NCI-H2081 (cell line): ENCODE measurements at places on chromosomes 1 and 21.
A peak's percentile ranks its signal among the peaks of the same experiment; 100 is the strongest.

DNA sequence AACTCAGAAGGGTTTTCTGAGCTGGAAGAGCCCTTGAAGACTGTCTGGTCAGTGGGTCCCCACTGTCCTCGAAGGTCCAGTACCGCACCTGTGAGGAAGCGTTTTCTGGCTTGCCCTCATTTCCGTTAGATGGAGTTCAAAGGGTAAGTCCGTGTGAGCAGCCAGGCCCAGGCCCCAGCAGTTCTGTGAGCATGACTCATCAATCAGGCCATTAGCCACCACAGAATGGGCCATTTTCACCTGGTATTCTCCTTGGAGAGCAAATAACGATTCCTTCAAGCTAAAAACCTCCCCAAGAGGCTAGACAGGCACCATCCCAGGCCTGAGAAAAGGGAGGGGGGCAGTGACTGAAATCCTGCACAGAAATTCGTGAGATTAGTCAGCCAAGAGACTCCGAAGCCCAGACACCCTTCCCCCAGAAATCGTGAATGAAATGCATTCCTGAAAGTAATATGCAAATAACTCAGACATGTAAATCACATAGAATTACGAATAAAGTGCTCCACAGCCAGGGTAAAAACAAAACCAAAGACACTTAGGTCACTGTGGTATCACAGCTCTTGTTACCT lies 66.0 kb downstream of the BCAR3 start:
- no peak for DNase-seq

GRCh38 chr1:163275222-163275621 lies 46.5 kb upstream of the NUF2 start:
- no peak for DNase-seq

GRCh38 chr1:21351901-21352300 lies 61.6 kb upstream of the ECE1 start:
- no peak for DNase-seq

- DNase-seq, result no peak
These were observed 72.2 kb downstream of the C21orf91 start for GRCh38 chr21:17746920-17747319.

DNA sequence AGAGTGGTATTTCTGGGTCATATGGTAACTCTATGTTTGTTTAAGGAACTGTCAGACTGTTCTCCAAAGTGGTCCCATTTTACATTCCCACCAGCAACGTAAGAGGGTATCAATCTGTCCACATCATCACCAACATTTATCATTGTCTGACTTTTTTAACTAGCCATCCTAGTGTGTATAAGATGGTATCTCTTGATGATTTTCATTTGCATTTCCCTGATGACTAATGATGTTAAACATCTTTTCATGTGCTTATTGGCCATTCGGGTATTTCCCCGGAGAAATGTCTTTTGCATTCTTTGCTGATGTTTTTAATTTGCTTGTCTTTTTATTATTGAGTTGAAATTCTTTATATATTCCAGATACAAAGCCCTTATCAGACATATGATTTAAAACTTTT lies 370.1 kb upstream of the NR5A2 start:
- DNase-seq, result no peak

DNA sequence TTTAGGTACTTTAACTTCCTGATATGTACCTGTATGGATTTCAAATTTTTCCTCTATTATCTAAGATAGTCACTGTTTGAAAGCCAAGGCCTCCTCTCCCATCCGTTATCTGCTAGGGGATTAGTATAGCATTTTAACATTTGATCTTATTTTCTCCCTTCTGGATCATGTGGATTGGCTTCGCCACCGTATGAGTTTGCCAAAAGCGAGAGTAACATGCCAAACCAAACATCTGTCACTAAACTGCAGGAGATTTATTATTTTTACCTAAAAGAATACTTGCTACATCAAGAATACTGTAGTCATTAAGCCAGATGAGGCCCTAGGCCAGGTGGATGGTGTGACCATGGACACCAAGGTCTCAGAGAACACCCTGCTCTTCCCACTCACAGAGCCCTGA lies 28.5 kb upstream of the EEIG2 start:
- no peak for DNase-seq

DNA sequence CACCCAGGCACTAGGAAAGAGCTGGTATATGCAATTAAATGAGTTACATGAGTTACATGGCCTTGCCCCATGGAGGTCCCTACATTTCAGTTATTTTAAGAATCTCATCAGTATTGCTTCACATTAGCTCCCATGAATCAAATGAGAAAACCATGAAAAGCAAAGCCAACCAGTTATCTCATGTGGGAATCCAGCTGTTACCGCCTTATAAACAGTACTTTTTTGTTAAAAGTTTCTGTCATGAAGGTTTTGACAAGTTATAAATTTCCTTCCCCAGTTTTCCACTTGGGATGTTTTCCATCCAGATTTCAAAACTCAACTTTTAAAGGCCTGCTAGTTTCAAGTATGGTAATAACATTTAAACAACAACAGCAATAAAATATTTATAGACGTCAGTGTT lies 544.8 kb downstream of the NUF2 start:
- no peak for DNase-seq

GRCh38 chr1:13546791-13547190 lies 33.0 kb upstream of the LRRC38 start:
- DNase-seq, result no peak

DNA sequence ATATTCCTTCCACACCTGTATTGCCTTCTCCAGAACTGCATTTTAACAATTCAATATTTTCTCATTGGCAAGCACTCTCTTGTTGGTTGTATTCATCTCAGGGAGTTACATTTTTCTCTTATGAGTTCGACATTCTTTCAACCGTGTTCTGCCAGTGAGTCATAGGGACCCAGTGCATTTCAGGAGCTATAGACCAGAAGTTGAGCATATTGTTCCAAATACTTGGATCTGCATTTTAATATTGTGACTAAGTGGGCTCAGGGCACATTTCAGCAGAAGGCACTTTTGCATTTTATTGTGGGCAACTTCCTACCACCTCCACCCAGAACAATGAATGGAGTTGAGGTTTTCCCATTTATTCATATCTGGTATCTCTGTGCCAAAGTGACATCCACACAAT lies 132.8 kb downstream of the TNFSF18 start:
- DNase-seq, result no peak

DNA sequence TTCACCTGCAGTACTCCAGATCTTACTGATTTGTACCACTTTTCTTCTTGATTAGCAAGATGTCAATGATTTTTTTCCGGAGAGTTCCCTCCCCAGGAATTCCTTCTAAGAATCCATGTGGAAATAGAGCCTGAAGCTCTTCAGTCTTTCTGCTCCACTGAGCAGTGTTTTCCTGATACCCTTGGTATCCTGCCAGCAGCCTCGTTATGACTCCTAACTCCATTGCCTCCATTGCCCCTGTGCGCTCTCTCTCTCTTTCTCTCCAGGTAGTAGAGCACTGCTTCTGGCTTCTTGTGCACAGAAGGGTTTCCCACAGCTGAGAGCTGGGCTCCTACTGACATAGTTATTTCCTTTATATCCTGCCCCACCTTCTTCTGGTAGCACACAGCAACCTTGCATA lies 12.2 kb downstream of the UBE2U start:
- peak; percentile 9 for DNase-seq

DNA sequence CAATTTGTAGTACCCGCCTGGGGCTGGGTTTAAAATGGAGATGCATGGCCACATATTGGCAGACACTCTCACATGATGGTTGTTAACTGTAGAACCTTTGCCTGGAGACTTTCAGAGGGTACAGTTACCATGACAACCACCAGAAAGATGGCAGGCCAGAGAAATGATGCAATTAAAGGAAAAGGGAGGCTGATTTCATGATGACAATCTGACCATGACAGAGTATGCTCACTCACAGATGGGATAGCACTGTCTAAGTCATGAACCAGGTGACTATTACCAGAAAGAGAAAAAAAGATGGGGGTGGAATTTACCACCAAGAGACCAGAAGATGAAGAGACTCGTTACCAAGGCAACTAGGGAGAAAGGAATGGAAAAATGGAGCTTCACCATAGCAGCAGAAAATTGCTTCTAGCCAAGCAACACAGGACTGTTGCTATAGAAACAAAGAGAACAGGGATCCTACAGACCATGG lies 3.5 kb upstream of the TRIT1 start:
- no peak for DNase-seq

GRCh38 chr1:21297975-21298374 lies 7.7 kb upstream of the ECE1 start:
- no peak for DNase-seq

DNA sequence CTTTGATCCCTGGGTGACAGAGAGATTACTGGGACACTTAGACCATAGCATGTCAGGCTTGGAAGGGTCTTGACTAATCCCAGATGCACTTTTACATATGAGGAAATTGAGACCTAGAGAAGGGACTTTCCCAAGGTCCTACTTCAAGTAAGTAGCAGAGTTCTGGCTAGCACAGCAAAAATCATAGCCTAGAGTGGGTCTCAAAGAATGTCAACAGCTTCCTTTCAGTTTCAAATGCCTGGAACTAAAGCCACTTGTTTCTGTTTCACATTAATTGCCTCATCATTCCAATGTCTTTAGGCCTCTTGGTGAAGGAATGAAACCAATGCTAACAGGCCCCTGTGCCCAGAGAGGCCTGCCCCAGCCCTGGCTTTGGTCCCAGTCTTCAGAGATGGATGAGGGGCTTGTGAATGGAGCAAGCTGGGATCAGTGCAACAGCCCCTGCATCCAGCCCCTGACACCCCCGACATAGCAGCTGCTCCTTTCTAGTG lies 26.6 kb downstream of the ATF3 start:
- no peak for DNase-seq

- no peak for DNase-seq
These were observed 136.9 kb downstream of the CDC7 start for GRCh38 chr1:91637539-91637994.

- no peak for DNase-seq
These were observed 4.2 kb upstream of the NENF start for GRCh38 chr1:212428496-212428895.

DNA sequence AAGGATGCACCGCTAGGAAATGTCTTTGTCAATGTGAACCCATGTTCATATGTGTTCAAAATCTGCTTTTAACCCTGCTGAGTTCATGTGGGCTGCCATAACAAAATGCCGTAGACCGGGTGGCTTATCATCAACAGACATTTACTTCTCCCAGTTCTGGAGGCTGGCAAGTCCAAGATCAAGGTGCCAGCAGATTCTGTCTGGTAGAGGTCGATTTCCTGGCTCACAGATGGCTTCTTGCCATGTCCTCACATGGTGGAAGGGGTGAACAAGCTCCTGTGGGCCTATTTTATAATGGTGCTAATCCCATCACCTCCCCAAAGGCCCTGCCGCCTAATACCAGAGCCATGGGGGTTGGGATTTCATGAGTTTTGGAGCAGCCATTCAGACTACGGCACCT lies 4.6 kb upstream of the CDCP2 start:
- DNase-seq, result no peak

GRCh38 chr1:58883037-58883887 lies 99.4 kb upstream of the JUN start:
- no peak for DNase-seq

DNA sequence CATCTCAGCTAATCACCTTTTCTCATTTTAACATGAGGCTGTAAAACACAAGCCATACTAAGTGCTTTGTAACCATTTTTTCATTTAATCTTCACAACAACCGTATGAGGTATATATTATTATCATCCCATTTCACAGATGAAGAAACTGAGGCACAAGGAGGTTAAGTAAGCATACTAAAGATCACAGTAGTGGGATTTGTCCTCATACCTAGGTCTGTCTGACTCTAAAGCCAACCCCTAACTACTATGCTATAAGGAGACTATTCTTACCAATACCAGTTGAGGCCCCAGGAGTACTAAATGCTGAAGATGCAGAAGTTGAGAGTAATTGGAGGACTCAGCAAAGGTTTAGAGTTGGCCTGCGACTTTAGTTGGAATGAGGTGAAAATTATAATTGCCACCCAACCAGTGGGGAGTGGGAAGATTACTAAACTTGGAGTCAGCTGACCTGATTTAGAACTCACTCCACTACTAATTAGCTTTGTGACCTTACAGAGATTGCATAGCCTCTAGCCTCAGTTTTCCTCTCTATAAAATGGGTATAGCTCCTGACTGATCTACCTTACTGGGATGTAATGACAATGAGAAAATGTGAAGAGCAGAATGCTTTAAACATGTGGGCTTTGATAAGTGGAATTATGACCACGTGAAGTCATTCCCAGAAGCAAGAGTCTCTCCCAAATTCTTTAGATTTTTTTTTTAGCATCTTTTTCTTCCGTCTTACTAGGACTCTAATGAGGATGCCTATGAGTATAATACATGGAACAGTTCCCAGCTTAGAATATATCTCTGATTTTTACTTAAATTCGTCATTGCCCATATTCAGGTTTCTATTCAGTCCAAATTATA lies 85.8 kb upstream of the IPO9 start:
- DNase-seq, result no peak

DNA sequence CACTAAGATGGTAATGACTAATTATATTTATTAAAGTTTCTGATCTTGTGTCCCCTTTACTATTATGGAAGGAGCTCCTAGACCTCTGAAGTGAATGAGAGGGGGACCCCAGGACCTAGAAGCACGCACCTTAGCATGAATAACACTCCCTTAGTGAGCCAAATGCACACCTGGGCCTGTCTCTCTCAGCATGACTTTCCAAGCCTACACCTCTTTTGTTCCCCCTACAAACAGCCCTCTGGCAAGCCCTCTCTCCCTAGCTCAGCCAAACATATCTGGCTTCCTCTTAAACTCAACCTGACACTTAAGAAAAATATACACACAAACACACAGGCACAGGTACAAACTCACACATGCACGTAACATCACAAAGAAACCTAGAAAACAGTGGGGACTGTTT lies 7.3 kb upstream of the CTH start:
- no peak for DNase-seq

DNA sequence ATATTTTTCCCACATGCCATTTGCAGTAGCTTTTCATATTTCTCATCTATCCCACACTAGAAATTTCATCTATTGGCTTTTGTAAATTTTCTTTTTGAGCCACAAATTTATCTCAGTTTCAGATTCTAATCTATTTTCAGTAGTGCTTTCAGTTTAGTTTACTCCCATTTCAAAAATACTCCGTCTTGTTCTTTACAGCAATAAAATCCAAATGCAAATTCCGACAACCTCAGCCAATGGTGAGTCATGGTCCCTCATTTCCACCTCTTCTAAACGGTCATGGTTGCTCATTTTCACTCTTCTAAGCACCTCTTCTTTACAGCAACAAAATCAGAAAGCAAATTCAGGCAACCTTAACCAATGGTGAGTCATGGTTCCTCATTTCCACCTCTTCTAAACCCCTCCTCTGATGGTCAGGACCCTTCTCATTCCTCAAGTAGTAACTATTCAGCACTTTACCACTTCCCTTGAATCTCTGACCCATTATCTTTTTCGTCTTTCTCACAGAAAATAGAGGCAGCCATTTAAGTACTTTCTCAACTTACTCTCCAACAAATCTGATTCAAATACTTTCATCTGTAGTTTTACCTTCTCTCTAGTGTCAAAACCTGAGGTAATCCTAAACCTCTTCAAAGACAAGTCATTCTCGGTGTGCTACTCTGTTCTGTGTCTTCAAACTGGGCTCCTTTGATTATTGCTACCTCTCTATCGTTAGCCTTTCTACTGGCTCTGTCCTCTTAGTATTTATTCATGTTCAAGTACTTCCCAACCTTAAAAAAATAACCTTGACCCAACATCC lies 34.4 kb downstream of the C21orf91 start:
- DNase-seq, result no peak
